Immature natural killer cell (primary cell): ENCODE measurements at places on chromosomes 12 and 14. TPM values are rescaled to one million over a fixed set of nuclear protein-coding genes. Genes with fewer than 3 reads are reported as not detected.

Gene SDSL
- polyA plus RNA-seq: 1.1 TPM

Gene MNAT1
- polyA plus RNA-seq: 18.7 TPM

DNA sequence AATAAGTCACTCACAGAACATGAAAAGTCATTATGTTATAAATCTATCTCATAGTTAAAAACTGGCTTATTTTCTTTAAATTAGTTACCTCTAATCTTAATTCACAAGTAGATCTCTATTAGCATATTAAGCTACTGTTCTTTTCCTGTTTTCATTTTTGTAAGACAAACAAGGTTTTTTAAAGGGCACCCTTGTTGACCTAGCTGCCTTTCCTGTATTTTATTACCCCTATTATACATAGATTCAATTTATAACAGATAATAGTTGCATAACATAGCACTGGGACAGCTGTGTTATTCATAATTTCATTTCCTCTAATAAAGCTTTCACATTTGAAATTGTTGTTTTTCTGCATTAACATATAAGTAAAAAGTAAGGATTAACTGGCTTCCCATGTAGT, 1500.7 kb upstream of the FLRT2 start:
- no peak for DNase-seq

DNA sequence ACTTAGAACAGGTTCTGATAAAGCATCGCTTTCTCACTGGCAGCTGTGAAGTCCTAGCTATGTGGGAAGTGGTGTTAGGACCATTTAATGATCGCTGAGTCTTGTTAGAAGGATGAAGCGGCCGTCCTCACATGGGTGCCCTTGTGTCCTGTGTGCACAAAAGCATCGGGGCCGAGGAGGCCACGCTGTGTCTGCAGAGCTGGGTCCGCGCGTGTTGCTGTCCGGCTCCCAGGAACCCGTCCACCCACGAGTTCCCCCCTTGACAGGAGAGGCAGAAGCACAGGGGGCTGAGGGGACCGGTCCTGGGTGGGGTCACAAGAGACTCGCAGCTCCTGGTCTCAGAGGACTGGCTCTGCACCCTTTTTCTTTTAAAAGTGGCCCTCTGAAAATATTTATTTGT, 90.4 kb downstream of the ADGRD1 start:
- DNase-seq: no peak

GRCh38 chr12:83958997-83959396, 953.6 kb downstream of the SLC6A15 start:
- no peak for DNase-seq

- DNase-seq: no peak
Observed at GRCh38 chr14:79395061-79395460, 816.2 kb downstream of the DIO2 start.

Gene KRT79
- not detected for polyA plus RNA-seq

DNA sequence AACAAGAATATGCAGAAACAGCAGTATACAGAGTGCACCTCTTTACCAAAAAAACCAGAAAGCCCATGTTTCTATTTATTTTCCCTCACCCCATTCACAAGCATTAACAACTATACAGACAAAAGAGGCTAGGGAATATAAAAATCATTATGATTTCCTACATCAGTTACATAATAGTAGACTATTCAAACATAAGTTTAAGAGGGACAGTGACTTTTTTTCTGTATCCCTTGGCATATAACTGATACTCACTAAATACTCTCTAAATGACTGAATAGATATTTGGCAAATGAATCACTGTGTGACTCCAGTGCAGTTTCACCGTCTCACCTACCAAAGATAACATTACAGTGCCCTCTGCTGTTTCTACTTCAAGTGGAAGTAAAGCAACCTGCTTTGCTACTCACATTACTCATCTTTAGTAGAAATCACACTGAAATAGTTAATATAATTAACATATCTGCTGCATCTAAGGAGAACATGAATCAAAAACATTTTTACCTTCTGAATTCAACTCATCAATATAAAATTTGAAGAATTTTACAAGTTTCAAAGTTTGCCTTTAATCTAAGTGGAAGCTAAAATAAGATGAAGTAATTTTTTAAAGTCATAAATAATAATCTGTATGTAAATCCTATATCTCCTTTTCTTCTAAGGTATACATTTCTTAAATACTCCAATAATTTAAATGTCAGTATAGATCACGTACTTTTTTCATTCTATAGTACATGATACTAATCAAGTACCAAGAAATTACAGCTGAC, 103.8 kb downstream of the OSBPL8 start:
- DNase-seq: peak; percentile 25

DNA sequence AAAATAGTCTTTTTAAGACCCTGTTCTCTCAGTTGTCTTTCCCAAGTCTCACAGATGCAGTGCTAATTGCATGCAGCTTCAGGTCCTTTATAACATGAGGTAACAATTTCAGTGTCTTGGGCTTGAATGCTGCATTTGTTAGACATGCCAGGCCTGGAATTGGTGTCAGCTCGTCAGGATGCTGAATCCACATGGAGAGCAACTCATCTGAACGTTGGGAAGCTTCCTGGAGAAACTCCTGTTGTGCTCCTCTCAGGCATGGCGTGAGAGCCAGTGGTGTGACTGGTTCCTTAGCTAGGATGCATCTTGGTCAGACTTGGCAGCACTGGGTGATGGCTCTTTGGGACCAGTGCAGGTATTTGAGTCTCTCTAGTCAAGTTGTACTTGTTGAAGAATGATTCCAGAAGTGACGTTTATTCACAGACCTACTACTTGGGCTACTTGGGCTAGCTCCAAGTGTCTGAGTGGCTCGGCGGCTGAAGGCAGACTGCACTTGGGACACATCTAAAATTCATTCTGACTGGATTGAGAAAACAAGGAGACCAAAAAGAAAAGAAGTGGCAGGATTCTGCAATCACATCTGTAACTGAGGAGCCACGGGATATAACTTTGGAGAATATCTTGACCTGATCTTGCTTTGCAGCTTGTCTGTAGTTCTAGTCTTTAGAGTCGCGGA, 134.8 kb upstream of the ARHGAP5 start:
- no peak for DNase-seq

Gene NT5DC3
- polyA plus RNA-seq: 0.31 TPM

DNA sequence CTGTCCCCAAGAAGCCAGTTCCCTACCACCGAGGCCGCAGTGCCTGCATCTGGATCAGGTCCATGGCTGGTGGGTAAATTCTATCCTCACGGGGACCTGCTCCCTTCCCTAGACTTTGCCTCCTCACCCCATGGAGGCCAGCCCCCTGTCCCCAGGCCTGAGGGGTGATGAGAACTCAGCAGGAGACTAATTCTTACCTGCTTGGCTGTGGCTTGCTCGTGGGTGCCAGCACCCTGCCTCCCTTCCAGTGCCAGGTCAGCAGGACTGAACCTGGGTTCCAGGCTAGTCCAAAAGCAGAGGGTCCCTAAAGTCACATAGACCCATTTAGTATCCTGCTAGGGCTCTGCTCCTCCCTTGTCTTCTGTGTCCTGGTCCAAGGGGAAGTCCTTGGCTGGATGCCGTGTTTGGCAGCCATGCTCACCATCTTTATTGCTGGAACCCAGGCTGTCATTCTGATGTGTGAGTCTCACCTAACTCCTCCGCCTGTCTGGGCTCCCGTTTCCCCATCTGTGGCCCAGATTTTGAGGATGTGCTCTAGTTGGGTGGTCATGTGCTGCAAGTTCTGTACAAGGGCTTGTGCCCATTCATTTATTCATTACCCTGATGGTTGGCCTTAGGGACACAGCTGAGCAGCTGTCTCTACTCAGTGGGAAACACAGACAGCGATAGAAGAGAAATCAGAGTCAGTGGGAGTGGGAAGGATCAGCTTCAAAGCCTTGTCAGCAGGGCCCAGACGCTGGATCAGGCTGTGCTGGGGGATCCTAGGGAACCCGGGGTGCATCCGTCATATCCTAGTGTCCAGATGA, 949 bp downstream of the PLBD2 start:
- no peak for DNase-seq

Gene SPIC
- polyA plus RNA-seq: not detected

DNA sequence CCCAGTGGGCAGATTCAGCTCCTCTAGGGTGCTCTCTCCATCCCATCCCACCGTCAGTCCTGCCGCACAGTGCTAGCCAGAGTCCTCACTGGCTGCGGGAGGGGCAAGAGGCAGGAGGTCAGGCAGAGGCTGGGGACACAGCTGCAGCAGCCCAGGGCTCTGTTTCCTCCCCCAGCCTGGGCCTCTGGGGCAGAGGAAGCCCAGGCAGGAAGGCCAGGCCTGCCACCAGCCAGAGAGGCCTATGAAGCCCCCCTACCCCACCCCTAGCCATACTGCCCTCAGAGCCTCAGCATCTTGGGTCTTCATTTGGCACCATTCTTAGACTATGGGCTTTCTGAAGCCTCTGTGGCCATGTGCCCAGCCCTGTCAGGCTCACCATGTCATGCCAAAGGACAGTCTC, 3.4 kb downstream of the ACVRL1 start:
- no peak for DNase-seq

Gene SCAF11
- 111 TPM for polyA plus RNA-seq

GRCh38 chr12:25702553-25702952, 149.5 kb upstream of the LMNTD1 start:
- no peak for DNase-seq

- peak; percentile 28 for DNase-seq
Observed at GRCh38 chr14:86654558-86655184, 1124.7 kb downstream of the FLRT2 start.

- DNase-seq: no peak
Observed at GRCh38 chr12:45235087-45236025, 19.5 kb downstream of the ANO6 start.

DNA sequence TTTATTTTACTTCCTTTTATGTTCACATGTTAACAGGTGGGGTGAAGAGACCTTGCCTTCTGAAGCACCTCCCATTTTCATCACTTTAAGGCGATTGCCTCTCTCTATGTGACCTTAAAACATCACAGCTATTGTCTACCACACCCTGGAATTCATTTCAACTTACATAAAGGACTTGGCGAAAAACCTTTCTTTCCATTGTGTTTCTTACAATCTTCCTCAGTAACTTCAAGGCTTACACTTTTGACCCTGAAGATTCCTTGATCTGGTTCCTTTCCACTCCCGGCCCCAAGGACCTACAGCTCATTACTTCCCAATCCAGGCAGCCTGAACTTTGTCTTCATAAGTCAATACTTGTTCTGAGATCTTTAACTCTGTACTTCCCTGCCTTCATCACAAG, 443.3 kb downstream of the ADAMTS20 start:
- DNase-seq: no peak

Gene AQP2
- not detected for polyA plus RNA-seq

GRCh38 chr12:79124385-79124784, 259.8 kb downstream of the SYT1 start:
- no peak for DNase-seq

- no peak for DNase-seq
Observed at GRCh38 chr14:75198291-75198933, 22.0 kb upstream of the TMED10 start.

Gene NEUROD4
- not detected for polyA plus RNA-seq

- DNase-seq: peak; percentile 53
Observed at GRCh38 chr14:74838166-74838565, 37.8 kb downstream of the PROX2 start.

Gene DNAH10
- 0.16 TPM for polyA plus RNA-seq

Gene GDF11
- polyA plus RNA-seq: 0.16 TPM

Gene TNFAIP2
- polyA plus RNA-seq: 0.20 TPM

Gene C3AR1
- 31.1 TPM for polyA plus RNA-seq

DNA sequence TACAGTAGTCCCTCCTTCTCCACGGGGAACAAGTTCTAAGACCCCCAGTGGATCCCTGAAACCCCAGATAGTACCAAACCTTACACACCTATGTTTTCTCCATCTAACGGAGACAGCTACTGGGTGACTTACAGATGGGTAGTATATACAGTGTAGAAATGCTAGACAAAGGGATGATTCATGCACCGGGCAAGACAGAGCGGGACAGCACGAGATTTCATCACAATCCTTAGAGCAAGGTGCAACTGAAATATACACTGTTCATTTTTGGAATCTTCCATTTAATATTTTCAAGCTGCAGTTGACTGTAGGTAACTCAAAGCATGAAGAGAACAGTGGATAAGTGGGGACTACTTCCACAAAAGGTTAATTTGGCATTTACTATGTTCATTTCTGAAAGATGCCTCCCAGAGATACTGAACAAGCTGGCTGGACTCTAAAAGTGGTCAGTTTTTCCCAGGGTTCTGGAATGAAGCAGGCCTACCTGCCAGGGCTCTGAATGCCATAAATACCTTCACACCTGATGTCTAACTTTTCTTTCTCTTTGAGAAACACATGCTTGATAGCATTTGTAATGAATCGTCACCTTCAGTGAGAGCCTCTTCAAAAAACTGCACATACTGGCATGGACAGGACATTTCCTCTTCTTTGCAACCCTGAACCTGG, 127.7 kb upstream of the FOXN3 start:
- no peak for DNase-seq

DNA sequence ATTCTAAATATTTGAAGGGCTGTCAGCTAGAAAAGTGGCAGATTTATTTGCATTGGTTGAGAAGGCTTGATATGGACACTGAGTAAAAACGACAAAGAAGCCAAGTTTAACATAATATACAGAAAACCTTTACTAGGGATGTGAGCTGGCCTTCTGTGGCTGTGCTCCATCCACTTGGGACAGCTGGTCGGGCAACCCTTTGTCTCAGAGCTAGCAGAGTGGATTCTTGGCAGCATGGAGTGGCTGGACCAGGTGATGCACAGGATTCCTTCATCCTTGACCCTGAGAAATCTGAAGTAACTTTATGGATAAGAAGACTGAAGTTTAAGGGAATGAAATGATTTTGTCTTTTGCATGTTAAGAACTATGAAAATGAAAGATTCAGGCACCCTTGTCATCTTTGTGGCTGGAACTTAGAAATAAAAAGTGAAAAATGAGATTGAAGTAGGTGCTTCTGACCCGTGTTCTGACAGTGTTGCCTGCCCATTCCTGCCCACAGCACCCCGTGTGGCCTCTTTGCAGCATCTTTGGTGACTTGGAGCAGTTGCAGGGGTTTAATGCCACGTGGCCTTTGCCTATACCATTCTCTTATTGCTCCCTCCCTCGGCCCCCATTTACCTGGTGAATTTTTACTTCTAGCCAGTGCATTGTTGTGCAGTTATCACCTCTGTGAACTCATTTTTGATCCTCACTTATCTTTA, 32.6 kb downstream of the PELI2 start:
- peak; percentile 22 for DNase-seq

GRCh38 chr14:67919259-67920032, 99.9 kb downstream of the RAD51B start:
- DNase-seq: no peak
